ENCODE measurements at places on chromosomes 11 and 22.

- no peak for DNase-seq
Observed at GRCh38 chr11:126262216-126262615, 6.5 kb downstream of the SRPRA start.

GRCh38 chr22:20083157-20083890, 3.3 kb downstream of the DGCR8 start:
- no peak for DNase-seq

DNA sequence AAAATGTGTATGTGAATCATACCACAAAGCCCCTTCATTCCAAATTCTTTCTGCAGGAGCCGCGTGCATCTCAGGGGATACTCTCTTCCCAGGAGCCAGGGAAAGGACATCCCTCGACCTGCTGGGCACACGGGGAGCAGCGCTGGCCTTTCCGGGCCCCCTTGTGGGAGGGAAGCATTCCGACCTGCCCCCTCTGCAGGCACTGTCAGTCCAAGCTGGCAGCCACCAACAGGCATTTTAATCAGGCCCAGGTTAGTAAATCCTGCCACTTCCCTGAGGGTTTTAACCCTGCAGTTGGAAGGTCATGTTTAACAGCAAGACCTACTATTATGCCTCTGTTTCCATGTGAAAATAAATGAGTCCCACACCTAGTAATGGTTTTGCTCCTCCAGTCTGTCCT, 391.5 kb downstream of the SHANK2 start:
- DNase-seq, result no peak

- DNase-seq, result no peak
Observed at GRCh38 chr11:60318726-60319125, 8.3 kb upstream of the MS4A6E start.

- no peak for DNase-seq
Observed at GRCh38 chr22:30023099-30023660, 57.1 kb upstream of the HORMAD2 start.

- no peak for DNase-seq
Observed at GRCh38 chr11:36092314-36093030, 148.6 kb downstream of the LDLRAD3 start.

- peak; percentile 83 for DNase-seq
Observed at GRCh38 chr22:35900483-35901168, 128.0 kb downstream of the RBFOX2 start.

- no peak for DNase-seq
Observed at GRCh38 chr11:93958991-93959390, 62.2 kb upstream of the HEPHL1 start.

- no peak for DNase-seq
Observed at GRCh38 chr22:39913886-39914285, 13.0 kb downstream of the GRAP2 start.

DNA sequence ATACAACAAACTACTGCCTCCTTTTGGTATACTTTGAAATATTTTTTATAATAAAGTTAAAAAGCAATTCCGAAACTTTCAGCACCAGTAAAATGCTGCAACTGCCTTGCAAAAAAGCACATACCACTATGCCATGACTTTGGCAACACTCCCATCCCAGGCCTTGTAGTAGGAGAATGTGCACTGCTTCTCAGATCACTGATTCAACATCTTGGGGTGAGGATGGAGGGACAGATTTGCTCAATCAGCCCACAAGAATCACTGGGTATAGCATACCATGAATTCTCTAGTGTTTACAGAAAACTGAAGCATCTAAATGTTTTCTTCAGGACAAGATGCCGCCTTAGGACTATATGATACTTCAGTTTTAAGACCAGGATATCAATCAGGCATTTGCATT, 14.9 kb downstream of the EIF4ENIF1 start:
- peak; percentile 77 for DNase-seq

DNA sequence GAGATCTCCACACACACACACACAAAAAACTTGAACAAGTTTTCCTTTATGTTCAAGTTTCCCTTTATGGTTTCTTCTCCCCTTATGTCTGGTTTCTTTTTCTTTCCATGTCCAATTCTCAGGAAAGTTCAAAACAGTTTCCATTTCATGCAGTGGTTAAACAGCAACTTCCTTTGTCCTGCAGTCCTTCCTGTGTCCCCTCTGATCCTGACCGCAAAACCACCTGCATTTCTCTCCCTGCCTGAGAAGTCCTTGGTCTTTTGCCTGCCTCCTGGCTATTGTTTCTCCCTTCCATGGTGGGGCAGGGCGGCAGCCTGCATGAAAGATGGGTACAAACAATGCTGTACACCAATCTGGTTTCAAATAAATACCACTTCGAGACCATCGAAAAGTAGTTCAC, 58.3 kb upstream of the SORL1 start:
- no peak for DNase-seq

DNA sequence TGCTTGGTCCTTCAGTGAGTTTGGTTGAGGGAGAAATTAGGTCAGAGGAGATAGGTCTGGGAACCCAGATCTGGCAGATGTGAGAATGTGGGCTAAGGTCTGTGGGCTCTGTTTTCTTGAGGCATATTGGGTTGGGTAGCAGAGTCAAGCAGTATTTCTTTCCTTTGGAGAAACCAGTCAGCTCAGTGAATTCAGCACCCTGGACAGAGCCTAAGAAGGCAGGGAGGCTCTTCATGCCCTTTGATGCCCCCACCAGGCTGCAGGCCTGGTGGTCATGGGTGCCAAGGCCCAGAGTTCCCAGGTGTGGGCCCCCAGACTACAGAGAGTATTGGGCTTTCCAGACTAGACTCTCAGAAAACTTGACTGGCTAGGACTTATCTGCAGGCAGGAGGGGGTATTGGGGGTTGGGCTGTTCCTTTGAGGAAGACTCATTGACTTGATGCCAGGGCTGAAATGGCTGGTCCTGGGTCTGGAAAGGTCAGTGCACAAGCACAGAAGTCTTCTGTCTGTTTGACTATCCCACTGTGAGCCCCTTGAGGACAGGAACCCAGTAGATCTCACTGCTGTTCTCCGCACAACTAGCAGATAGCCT, 45.3 kb upstream of the NECTIN1 start:
- DNase-seq, result peak; percentile 46

GRCh38 chr11:46374815-46375214, 6.7 kb upstream of the MDK start:
- no peak for DNase-seq

DNA sequence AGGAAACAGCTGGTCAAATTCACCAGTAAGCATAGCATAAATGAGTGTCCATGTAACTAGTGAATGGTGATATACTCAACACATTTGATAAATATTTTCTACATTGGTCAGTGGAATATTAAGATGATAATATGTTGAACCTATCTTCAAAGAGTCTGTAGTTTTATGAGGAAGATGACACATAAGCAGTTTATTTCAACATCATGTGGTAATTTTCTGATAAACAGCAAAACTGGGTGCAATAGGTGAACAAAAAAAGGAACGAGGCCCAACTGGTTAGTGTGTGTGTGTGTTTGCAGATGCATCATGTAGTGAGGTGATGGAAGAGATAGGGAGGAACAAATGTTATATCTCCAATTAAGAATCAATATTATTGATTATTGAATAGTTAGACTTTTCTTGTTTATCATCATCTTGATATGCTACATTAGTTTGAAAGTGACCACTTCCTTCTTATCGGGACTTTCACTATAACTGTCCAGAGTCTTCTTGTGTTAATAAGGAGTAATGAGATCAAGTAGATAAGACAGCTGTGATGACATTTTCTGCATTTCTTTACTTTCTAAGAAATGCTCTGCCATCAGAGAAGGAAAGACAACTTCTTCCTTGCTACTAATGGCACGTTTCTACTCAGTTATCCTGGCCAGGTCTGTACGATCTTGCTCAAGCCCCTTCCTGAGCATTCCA, 270.7 kb downstream of the ETS1 start:
- no peak for DNase-seq

DNA sequence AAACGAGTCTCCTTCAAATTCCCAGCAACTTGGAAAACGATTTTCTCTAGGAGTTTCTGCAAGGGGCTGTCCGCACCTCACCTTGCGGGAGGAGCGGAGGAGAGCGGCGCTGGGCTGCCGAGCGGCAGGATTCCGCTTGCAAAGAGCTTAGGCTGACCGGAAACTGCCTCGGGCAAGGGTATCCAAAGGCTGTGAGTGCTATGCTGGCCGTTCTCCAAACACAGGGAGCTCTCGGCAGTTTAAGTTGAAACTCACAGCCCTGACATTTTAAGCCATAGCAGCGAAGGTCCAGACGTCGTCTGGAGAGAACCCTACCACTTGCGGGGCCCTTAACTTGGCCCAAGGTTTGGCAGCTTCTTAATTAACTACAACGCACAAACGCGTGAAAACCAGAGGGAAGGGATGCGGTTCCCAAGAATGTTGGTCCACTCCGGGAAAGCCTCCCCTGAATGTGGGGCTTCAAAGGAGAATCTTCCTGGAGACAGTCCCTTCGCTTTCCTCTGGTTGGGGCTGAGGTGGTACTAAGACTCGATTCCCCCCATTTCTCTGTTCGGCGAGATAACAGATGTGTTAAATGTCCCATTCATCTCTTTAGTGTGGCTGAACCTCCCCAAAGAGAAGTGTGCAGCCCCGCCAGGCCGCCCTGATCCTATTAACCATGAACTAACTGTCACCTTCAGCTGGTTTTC, 1.1 kb upstream of the DBX1 start:
- DNase-seq, result no peak

GRCh38 chr11:69696749-69697468, 6.9 kb downstream of the FGF19 start:
- no peak for DNase-seq
